AG08395 (cell line): ENCODE measurements at places on chromosomes 11 and 22.

DNA sequence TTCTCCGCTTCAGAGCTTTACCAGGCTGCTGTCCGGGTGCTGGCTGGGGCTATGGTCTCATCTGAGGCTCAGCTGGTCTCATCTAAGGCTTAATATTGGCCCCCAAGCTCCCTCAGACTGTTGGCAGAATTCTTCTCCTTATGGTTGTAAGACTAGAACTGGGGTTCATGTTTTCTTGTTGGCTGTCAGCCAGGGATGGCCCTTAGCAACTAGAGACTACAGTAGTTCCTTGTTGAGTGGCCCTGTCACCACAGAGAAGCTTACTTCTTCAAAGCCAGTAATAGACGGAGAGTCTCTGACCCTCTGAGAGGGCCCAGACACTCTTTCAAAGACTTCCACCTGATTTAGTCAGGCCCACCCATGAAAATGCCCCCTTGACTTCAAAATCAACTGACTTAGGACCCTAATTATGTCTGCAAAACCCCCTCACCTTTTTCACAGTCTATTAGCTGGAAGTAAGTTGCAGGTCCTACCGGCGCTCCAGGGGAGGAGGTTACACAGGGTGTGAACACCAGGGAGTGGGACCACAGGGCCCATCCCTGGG, 24.2 kb upstream of the TREH start:
- no peak for DNase-seq

DNA sequence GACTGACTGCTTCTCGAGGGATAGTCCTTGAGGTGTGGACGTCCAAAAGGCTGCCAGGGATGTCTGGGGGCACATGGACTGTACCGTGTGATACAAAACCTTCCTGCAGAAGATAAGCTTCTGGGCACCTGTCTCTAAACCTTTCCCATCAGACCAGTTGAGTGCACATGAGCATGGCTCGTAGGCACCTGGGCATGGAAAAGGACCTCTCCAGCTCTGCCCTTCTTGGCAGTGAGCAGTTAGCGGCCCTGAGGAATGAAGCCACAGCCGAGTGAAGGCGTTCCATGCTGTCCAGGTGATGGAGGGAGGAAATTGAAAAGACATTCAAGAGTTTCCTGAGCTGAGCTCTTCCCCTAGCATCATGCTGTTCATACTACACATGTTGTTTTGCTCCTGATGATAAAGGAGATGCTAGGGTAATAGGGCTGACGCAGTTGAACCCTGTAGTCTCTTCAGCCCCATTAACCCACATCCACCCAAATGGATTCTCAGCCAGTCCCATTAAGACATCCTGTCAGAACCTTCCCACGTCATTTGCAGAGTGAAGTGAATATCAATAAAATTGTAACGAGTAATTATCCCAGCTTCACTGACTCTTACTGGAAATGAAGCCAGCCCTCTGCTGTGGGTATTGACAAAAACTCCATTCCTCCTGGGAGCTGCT, 138.6 kb downstream of the KIRREL3 start:
- DNase-seq = no peak

DNA sequence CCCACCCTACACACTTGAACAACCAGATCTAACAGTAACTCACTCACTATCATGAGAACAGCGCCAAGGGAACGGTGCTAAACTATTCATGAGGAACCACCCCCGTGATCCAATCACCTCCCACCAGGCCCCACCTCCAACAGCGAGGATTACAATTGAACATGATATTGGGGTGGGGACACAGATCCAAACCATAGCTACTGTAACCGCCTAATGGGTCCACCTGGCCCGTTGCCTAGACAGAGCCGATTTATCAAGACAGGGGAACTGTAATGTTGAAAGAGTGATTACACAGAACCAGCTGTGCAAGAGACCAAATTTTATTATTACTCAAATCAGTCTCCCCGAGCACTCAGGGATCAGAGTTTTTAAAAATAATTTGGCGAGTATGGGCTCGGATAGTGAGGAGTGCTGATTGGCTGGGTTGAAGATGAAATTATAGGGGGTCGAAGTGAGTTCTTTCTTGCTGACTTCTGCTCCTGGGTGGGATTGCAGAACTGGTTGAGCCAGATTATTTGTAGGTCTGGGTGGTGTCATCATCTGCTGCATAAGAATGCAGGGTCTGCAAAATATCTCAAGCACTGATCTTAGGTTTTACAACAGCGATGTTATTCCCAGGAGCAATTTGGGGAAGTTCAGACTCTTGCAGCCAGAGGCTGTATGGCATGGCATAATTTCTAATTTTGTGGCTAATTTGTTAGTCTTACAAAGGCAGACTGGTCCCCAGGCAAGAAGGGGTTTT, 17.9 kb upstream of the ZC3H12C start:
- DNase-seq = no peak

DNA sequence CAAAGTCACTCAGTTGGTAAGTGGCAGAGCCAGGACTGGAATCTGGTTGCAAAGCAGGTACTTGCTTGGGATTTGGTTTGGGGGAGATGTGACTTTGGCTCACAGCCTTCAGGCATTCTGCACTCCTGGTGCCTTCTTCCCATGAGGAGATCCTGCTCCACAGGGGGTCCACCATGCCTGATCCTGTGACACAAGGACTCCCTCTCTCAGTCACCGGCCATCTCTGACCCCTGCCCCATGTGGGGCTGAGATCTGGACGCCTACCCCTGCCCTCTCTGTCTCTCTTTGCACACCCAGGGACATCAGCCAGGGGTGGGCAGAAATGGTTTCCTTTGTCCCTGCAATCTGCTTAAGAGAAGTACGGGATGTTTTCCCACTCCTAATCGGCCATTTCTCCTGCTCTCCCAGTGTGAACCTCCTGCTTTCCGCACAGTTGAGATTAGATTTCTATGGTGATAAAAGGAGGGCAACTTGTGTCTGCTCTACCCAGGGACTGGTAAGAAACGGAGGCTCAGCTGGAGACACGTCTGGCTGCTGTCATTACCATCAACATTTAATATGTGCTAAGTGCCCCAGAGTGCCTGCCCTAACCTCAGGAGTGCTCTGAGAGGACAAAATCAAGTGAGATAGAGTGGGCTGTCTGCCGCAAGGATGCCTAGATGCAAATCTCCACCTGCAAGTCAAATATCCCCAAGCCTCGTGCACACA, 11.1 kb upstream of the FXYD6 start:
- DNase-seq = no peak

- no peak for DNase-seq
These were observed 83.1 kb upstream of the ADSL start for GRCh38 chr22:40263191-40263590.

DNA sequence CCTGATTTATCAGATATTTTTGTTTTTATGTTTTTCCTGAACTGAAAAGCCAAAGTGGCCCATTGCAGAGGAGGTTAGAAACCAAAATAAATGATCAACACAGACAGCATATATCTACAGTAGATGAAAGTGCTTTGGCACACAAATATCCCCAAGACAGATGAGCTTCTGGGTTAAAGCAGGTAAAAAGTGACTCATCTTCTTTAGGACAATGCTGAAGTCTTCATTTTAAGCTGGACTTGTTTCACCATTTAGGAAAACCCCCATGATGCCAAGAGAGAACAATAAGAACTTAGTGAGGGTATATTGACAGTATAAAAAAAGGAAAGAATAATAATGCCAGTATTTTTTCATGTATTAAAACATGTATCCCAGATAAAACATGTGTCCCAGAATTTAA, 100.8 kb upstream of the OR9G4 start:
- no peak for DNase-seq

GRCh38 chr22:28710576-28711191, 30.9 kb downstream of the CHEK2 start:
- DNase-seq = peak; percentile 69

- DNase-seq = no peak
These were observed 292.3 kb upstream of the CNTN5 start for GRCh38 chr11:98728421-98728820.

- no peak for DNase-seq
These were observed 350.4 kb upstream of the B3GAT1 start for GRCh38 chr11:134762248-134763029.

DNA sequence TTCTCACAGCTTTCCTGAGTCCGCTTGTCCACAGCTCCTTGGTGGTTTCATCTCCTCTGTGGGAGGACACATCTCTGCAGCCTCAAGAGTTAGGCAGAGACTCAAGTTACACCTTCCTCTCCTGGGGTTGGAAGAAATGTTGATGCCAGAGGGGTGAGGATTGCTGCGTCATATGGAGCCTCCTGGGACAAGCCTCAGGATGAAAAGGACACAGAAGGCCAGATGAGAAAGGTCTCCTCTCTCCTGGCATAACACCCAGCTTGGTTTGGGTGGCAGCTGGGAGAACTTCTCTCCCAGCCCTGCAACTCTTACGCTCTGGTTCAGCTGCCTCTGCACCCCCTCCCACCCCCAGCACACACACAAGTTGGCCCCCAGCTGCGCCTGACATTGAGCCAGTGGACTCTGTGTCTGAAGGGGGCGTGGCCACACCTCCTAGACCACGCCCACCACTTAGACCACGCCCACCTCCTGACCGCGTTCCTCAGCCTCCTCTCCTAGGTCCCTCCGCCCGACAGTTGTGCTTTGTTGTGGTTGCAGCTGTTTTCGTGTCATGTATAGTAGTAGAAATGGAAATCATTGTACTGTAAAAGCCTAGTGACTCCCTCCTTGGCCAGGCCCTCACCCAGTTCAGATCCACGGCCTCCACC, 11.7 kb downstream of the RASD2 start:
- peak; percentile 50 for DNase-seq

- DNase-seq = no peak
These were observed 210.5 kb downstream of the MN1 start for GRCh38 chr22:27591060-27591459.

GRCh38 chr11:119375337-119376196, 5.9 kb downstream of the USP2 start:
- DNase-seq = no peak

- DNase-seq = no peak
These were observed 11.8 kb downstream of the C11orf96 start for GRCh38 chr11:43954241-43954640.

DNA sequence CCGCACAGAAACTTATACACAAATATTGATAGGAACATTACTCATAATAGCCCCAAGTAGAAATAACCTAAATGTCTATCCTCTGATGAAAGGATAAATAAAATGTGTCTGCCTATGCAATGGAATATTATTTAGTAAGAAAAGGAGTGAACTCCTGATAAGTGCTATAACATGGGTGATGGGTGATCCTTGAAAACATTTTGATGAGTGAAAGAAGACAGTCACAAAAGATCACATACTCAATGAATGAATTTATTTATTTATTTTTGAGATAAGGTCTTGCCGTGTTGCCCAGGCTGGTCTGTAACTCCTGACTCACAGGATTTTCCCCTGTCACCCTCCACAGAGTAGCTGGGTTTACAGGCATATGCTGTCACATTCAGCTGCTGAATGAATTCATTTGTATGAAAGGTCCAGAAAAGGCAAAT, 17.3 kb downstream of the RNF121 start:
- DNase-seq = no peak

DNA sequence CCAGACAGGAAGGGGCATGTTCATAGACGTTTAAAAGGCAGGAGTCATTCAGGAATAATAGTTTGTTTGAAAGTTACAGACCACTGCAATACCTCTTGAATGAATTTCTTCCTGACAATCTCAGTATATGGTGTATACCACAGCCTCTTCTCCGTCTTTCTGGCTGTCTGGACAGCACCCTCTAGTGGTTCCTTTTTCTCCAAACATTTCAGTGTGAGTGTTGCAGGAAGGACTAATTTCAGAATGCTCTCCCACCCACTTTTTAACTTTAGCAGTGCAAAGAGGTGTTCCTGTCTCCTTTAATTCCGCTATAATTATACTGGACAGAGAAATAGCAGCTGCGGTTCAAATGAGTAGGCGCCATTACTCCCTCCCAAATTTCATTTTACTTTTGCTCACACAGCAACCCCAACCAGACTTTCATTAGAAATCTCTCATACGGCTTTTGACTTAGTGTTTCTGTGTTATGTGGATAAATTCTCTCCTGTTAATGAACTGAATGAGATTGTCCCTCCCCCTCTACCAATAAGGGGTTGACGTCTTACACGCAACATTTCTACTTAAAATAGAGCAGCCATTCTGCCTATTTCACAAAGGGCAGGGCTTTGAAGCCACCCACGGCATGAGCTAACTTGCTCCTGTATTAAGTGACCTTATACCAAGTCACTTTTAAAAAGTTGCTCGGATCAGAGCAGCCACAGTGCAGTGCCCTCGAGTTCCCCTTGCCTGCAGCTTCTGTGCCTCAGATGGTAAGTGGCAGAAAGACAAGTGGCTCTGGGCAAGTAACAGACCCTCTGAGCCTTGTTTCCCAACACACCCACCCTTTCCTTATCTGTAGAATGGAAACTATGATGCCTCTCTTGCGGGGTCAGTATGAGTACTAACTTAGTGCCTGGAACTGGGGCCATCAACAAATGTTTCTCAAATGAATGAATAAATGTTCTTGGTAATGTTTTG, 368.6 kb downstream of the OPCML start:
- DNase-seq = peak; percentile 45

GRCh38 chr11:103878646-103879045, 157.8 kb upstream of the DDI1 start:
- no peak for DNase-seq

- DNase-seq = peak; percentile 87
These were observed at the start of gene PRDM11 for GRCh38 chr11:45146072-45147016. TSS of gene PRDM11 (plus strand) at chr11:45146639. CDS start at chr11:45181767, 35,128 bp downstream.

DNA sequence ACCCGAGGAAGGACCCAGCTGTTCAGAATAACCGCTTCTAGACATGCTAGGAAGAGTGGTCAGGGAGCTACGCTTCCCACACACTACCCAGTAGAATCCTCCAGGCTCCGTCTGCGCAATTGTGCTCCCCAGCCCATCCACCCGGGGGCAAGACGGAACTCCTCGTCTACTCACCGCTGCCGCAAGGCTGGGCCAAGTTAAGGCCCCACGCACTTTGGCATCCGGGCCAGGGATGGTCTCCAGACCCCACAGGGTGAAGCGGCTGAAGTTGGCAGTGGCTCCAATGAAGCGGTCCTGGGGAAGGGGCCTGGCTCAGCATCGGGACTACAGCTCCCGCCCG, 757 bp downstream of the RNASEH2C start:
- peak; percentile 42 for DNase-seq

GRCh38 chr11:90476442-90477007, 253.7 kb upstream of the CHORDC1 start:
- DNase-seq = no peak

DNA sequence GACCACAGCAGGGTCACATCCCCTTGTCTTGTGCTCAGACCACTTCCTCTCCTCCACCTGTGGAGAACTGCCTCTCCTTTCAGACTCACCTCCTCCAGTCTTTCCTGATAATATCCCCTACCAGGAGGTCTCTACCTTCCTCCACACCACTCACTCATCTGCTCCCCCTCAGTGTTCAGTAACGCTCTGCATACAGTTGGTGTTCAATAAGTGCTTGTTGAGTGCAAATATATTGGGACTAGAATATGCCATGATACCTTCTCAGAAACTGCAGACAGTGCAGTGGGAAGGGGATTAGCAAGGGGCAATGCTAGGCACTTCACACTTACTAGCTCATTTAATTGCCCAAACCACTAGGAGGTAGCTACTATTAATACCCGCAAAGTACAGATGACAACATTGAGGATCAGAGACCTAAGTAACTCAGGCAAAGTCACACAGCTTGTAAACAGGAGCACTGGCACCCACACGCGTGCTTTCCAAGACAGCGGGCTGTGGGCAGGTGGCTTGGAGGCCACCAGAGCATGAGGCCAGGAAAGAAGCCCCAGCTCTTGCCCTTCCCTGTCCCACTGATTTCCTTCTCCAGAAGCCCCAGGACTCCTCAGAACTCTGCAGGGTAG, 8.1 kb upstream of the PDE2A start:
- DNase-seq = no peak
